Astrocyte (in vitro differentiated cells and primary cell): ENCODE measurements at places on chromosomes 1 and 21. TPM values are rescaled to one million over a fixed set of nuclear protein-coding genes. Genes with fewer than 3 reads are reported as not detected.
A peak's percentile ranks its signal among the peaks of the same experiment; 100 is the strongest.

DNA sequence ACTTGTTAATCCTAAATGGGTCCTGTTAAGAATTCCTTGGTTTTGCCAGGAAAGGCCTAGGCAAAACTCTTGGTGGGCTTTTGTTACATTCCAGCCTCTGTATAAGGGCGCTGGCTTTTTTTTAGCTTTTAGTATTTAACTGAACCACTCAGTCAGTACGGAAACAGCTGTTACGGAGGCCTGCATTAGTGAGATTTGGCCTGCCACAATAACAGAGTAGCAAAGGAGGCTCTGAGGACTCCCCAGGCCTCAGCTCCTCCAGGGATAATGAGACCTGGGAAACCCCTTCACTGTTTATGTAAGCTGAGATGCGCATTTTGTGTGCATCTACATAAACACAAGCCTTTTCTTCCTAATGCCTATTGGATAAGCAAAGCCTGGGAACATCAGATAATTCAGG lies 210.2 kb downstream of the APP start:
- H3K27me3 ChIP-seq = no peaks in the 10 kb centered on the region
- H3K4me3 ChIP-seq = no peak overlapping the region
- no peak overlapping the region for H3K27ac ChIP-seq
- no peaks in the 10 kb centered on the region for H3K36me3 ChIP-seq
- H3K4me1 ChIP-seq = peaks cover 15% of the 10 kb centered on the region

- H3K27me3 ChIP-seq = peaks cover 14% of the 10 kb centered on the region
- no peaks in the 10 kb centered on the region for H3K36me3 ChIP-seq
- H3K27ac ChIP-seq = no peak overlapping the region
- no peak for DNase-seq
- no peaks in the 10 kb centered on the region for H3K4me1 ChIP-seq
- no peak overlapping the region for H3K4me3 ChIP-seq
These were observed 33.0 kb downstream of the KCNC4 start for GRCh38 chr1:110243146-110243545.

DNA sequence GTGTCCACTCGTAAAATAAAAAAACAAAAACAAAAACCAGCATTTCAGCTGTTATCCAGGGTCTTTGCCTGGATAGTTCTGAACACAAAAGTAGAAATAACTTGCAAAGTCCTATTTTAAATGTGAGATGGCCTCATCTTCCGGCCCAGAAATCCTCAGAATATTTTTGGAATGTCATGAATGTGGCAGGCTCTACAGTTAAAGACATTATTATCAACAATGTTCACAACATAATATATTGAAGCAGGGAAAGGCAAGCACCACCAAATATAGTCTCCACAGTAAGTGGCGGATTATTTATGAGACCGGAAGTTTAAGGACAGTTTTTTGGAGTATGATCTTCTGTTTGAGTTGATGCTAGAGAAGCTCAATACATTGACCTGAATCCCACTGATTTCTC lies 1.2 kb upstream of the C1orf198 start:
- H3K4me1 ChIP-seq = peaks cover 29% of the 10 kb centered on the region
- H3K36me3 ChIP-seq = peaks cover 4% of the 10 kb centered on the region
- peak overlapping the region; percentile 59 for H3K4me3 ChIP-seq
- peak overlapping the region; percentile 88 for H3K27ac ChIP-seq

DNA sequence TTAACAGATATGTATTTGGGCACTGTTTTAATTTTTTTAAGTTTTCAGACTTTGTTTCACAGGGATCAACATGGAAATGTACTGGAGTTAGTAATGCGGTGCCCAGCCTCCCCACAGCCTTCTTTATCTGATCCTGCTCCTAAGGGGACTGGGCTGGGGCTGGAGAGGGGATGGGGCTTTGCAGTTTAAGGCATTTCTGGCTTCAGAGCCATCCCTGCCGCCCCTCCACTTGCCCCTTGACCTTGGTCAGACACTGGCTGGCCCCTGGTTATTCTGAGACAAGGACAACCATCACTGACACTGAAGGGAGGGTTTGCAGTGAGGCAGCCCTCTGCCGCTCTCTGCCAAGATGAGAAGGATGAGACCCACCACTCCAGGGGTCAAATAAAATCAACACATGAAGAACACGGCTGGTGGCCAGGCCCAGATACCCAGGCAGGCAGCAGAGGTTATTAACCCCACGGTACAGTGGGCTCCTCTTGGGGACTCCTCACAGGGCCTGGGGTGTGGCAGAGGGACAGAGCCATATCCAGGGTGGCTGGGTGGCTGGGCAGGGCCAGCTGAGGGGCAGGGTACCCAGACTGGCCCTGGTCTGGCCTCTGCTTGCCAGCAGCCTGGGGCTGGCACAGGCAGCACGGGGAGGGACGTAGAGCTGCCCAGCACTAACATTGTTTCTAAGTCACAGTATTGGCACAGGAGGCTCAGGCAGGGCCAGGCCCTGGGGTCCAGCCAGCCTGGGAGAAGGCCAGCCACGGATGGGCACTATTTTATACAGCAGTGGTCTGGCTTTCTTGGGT lies 7.2 kb upstream of the UBE2U start:
- H3K4me1 ChIP-seq = no peaks in the 10 kb centered on the region
- no peaks in the 10 kb centered on the region for H3K36me3 ChIP-seq
- no peak overlapping the region for H3K27ac ChIP-seq
- DNase-seq = no peak
- no peak overlapping the region for H3K4me3 ChIP-seq

DNA sequence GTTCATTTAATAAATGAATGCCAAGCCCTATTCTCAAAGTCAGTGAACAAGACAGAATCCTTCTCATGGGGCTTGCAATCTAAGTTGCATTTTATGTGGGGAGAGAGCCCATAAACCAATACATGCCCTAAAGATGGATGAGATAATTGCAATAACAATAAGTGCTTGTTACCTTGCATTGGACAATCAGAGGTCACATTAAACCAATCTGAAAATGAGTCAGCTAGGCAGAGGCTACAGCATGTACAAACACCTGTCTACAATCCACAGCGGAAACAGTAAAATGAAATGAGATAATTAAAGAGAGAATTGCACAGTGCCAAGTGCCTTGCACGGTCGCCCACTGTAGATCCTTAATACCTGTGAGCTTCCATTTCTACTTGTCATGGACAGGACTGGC lies 7.4 kb upstream of the IGFN1 start:
- DNase-seq = no peak
- H3K4me1 ChIP-seq = peaks cover 14% of the 10 kb centered on the region
- no peak overlapping the region for H3K27ac ChIP-seq

GRCh38 chr1:6435129-6435528 lies 10.6 kb downstream of the ESPN start:
- peaks cover 10% of the 10 kb centered on the region for H3K27me3 ChIP-seq
- no peak for DNase-seq
- H3K4me3 ChIP-seq = no peak overlapping the region
- no peaks in the 10 kb centered on the region for H3K36me3 ChIP-seq

DNA sequence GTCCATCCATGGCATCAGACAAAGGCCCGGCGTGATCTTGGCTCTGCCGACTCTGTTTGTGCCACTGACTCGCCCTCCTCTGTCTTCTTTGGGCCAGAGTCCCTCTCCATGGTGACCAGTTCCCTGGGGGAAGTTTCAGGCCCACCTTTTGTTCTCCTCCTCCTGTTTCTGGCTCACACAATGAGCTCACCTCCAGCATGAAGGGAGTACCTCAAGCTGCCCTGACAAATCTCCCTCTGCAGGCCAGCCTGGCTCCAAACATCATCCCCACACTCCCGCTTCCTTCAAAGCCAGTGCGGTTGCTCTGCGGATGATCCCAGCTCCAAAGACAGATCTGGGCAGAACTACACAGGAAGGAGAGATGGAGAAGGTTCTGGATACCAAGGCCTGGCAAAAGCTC lies 576.6 kb downstream of the NPHP4 start:
- H3K27me3 ChIP-seq = no peaks in the 10 kb centered on the region
- no peaks in the 10 kb centered on the region for H3K36me3 ChIP-seq
- no peaks in the 10 kb centered on the region for H3K4me1 ChIP-seq
- H3K27ac ChIP-seq = no peak overlapping the region
- H3K4me3 ChIP-seq = no peak overlapping the region

DNA sequence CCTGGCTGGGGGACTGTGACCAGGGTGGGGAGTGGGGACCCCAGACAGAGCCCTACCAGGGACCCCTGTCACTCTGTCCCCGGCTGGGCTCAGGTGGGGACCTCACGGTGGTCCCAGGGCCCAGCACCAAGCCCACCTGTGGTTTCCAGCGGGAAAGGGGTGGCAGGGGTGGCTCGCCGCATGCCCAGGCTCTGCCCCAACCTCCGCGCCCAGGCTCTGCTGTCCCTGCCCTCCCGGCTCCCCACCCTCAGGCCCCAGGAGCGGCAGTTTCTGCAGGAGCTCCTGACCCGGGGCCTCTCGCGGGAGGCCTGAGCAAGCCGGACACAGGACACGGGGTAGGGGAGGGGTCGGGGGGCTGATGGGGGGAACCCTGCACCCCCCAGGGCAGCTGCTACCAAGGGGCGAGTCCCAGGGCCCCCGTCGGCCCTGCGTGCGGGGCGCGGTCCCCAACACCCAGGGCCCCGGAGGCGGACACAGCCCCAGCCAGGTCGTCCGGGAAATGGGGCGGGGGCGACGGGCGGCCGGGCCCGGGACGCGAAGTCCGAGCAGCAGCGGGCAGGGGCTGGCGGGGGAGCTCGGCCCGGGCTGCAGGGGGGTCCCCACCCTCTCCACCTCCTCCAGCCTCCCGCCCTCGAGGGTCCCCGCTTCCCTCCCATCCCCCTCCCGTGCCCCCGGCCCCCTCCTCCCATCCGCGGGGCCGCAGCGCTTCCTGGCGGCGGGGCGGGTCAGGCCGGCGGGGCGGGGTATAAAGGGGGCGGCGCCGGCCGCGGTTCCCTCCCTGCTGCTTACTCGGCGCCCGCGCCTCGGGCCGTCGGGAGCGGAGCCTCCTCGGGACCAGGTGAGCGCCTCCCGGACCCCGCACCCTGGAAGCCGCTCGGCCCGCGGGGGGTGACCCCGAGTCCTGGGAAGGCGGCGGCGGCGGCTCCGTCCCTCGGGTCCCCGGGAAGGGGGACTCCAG lies at the start of gene COL6A2:
TSS of gene COL6A2 (plus strand) at position 777 of the 958 bp plus-strand sequence.
- peak within 1 kb of the TSS; percentile 76 for H3K4me3 ChIP-seq
- H3K27me3 ChIP-seq = no peaks in the 10 kb centered on the region
- peaks cover 4% of the 10 kb centered on the region for H3K36me3 ChIP-seq
- peak within 1 kb of the TSS; percentile 70 for H3K27ac ChIP-seq

DNA sequence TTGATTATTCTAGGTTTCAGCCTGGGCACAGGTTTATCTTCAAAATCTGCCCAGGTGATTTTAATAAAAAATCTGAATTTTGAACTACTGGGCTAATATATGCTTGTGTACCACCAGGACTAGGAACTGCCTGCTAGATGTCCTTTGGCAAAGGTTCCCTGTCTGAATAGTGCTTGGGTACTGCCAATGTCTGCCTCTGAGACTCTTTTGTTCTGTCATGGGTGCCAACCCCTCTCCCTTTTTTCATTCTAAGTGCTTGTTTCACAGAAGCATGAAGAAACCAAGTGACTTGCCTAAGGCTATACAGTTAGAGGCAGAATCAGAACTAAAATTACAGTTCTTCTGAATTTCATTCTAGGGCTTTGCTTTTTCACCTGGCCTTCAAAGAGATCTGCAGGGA lies 106.3 kb upstream of the CACHD1 start:
- no peak overlapping the region for H3K4me3 ChIP-seq
- H3K36me3 ChIP-seq = no peaks in the 10 kb centered on the region
- H3K27ac ChIP-seq = no peak overlapping the region
- no peak for DNase-seq
- H3K4me1 ChIP-seq = no peaks in the 10 kb centered on the region

Gene C21orf91
- total RNA-seq = 31.9 and 33.6 TPM in 2 replicates

Gene OR10J1
- not detected in 2 replicates for total RNA-seq

Gene NOS1AP
- total RNA-seq = 0.94 and 1.2 TPM in 2 replicates

Gene ZNF669
- total RNA-seq = 7.5 and 9.4 TPM in 2 replicates

Gene HES3
- total RNA-seq = not detected in 2 replicates

Gene TAGLN2
- 614 and 688 TPM in 2 replicates for total RNA-seq

Gene PTGFRN
- total RNA-seq = 157 and 213 TPM in 2 replicates
